ENCODE measurements at places on chromosomes 12 and 14.

- no peak for DNase-seq
Measured at GRCh38 chr12:3656946-3657622, 95.8 kb downstream of the CRACR2A start.

DNA sequence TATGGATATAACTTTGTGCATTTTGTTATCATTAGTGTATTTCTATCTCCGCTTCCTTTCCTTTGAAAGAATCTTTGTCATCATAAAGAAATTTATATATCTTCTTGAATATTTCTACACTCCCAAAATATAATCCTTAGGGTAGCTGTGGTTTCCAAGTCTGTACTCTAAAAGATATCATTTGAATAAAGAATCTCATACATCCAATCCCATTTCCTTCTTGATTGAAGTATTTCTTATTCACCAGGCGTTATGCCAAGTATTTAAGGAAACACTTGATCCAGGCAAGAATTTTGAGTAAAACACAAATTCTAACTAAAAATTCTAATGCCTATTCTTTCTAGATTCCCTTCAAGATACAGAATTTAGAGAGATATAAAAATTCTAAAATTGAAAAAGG lies 821.8 kb downstream of the GALC start:
- DNase-seq = no peak

GRCh38 chr12:121708313-121709063 lies 4.1 kb upstream of the TMEM120B start:
- DNase-seq = no peak

- DNase-seq = no peak
Measured at GRCh38 chr12:31876568-31877424, 82.4 kb upstream of the RESF1 start.

- no peak for DNase-seq
Measured at GRCh38 chr12:8887285-8887715, 27.0 kb upstream of the PHC1 start.

- DNase-seq = no peak
Measured at GRCh38 chr14:53367644-53368026, 214.5 kb upstream of the DDHD1 start.

GRCh38 chr12:112823582-112824149 lies 32.1 kb downstream of the RPH3A start:
- no peak for DNase-seq

DNA sequence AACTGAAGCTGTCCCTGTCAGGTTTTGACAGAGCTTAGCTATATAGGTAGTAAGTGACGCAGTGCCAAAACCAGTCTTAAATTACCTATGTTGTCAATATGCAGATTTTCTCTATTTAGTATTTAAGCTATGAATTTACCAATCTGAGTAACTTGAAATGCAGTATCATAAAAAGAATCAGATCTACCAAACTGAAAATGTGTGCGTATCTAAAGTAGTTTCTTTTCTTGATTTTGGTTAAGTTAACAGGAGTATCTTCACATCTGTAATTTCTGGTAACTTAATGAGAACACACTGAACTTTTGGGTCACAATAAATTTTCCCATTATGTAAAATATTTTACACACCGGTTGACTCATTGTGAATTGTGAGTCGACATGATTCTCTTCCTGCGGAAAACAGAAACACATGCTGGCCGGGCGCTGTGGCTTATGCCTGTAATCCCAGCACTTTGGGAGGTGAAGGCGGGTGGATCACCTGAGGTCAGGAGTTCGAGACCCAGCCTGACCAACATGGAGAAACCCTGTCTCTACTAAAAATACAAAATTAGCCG lies 45.1 kb downstream of the TRAF3 start:
- no peak for DNase-seq

DNA sequence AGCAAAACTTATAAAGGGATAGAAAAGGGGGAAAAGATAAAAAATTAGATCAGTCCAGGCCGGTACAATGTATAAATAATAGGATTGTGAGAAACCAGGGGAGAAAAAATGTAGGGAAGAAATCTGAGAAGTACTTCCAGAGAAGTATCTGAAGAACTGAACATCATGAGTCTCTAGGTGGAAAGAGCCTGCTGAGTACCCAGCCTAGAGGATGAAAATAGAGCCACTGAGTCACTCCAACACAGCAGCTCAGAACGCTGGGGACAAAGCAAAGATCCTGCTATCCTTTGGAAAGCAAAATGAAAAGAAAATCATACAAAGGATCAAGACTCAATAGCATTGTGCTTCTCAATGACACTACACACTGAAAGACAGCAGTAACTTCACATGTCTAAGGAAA lies 138.0 kb downstream of the ANO6 start:
- DNase-seq = no peak

DNA sequence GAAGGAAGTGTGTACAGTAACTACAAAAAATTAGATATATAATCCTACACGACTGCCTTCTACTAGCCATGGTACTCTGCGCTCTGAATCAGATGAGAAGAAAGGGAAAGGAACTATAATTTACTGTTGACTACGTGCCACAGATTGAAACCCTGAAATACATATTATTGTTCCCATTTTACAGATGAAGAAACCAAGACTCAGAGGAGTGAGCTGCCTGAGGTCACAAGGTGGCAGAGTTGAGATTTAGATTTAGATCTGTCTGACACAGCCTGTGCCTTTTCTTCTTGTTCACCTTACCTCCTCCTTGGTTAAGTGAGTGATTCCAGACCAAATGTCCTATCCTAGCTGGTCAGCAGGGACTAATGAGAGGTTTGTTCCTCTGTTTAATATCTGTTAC lies 61.6 kb upstream of the OR4E1 start:
- no peak for DNase-seq

DNA sequence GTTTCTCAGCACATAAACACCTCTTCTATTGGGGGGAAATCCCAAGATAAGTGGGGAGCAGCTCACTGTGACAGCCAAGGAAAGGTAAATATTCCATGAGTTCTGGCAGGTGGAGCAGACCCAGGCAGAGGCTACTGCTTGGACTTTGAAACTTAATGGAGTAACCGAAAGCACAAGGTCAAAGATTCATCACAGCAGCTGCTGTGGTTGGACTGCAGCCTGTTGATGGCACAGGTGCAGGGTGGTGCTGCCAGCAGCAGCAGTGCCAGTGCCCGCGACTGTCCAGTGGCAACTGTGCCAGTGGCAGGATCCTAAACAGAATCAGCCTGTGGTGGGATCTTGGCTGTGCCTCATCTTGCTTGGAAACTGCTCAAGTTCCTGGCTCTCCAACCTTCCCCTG lies 81.4 kb upstream of the ARID2 start:
- peak; percentile 40 for DNase-seq

GRCh38 chr14:55802986-55803872 lies 223.2 kb downstream of the KTN1 start:
- no peak for DNase-seq

- DNase-seq = no peak
Measured at GRCh38 chr14:94081386-94081820, 293 bp downstream of the IFI27L1 start.

DNA sequence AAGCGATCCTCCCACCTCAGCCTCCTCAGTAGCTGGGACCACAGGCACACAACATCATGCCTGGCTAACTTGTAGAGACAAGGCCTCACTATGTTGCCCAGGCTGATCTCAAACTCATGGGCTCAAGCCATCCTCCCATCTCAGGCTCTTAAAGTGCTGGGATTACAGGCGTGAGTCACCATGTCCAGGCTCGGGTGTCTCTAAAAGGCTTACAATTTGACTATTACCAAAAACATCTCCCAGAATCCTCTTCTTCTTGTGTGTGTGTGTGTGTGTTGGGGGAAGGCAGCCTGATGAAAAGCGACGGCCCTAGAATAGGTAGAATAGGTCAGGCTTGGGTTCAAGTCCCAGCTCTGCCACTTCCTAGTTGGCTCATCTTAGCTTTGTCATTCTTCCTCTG lies 16.8 kb downstream of the MSI1 start:
- DNase-seq = no peak

DNA sequence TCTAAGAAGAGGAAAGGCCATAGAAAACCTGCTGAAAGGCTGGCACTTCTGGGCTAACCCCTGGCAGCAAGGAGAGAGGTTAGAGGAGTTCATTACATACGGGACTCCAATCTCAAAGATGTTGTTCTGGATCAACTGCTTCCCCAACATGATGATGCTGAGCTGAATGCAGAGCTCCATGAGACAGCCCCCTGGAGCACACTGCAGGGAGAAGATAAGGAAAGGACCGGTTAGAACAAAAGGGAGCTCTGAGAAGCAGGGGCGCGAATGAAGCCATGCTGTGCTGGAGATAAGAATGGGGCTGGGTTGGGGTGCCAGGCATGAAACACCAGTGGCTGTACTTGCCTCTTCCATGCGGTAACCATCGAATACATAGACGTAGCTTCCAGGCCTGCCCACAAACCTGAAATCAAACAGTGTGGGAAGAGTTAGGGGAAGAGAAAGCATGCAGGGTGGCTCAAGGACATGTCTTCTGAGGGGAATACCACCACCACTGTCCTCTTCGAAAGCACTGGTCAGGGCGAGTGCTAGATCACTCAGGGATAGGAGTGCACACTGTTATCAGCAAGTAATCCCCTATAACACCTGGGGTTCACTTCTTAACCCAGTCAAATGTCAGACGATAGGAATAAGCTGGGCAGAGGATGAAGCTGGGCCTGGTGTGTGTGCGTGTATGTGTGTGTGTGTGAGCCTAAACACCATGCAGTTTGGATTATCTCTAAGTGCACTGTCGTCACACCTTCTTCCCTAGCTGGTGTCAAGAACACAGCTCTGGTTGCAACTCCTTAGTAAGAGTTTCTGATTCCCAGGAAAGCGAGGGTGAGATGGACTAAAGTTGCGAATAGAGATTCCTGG lies 180.9 kb downstream of the NTF3 start:
- no peak for DNase-seq

GRCh38 chr14:72532686-72533454 lies 361.0 kb downstream of the DPF3 start:
- no peak for DNase-seq

DNA sequence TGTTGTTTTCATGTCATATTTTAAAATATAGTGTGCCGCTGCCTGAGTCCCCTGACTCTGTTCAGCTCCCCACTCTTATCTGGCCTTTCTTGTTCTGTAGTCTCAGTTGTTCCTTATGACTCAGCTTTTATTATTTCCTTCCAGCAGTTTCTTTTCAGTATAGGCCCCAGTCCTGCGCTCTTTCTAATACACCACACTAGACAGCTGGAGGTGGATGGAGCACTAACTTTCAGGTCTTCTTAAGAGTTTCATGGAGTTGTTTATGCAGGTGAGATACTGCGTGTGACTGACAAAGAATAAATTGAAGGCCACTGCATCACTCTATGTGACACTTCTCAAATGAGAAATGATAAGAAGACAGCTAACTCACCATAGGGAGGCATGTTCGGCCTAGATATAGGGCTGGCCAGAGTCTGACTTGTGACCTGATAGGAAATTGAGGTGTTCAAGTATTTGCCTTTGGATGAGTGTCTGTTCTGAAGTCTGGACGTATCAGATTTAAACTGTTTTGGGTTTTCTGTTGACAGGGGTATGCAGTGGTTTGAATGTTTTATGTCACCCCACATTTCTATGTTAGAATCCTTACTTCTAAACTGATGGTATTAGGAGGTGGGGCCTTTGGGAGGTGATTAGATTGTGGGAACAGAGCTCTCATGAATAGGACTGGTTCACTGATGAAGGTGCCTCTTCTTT lies 60.8 kb upstream of the CLMN start:
- no peak for DNase-seq

DNA sequence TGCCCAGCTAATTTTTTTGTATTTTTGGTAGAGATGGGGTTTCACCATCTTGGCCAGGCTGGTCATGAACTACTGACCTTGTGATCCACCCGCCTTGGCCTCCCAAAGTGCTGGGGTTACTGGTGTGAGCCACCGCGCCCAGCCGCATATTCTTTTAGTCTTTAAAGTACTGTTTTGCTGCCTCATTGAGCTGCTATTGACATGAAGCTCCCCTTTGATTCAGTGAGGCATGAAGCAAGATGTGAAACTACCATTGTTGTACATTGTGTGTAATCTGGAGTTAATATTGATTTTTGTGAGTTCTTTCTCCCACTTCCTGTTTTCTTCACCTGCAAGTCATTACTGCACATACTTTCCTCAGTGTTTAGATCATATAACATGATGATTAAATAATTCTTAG lies 80.8 kb downstream of the MNAT1 start:
- DNase-seq = no peak

- no peak for DNase-seq
Measured at GRCh38 chr12:51197736-51198567, 19.9 kb downstream of the POU6F1 start.

GRCh38 chr14:46091819-46092218 lies 559.8 kb downstream of the RPL10L start:
- DNase-seq = no peak

GRCh38 chr12:78087363-78087675 lies 256.6 kb downstream of the NAV3 start:
- DNase-seq = no peak

DNA sequence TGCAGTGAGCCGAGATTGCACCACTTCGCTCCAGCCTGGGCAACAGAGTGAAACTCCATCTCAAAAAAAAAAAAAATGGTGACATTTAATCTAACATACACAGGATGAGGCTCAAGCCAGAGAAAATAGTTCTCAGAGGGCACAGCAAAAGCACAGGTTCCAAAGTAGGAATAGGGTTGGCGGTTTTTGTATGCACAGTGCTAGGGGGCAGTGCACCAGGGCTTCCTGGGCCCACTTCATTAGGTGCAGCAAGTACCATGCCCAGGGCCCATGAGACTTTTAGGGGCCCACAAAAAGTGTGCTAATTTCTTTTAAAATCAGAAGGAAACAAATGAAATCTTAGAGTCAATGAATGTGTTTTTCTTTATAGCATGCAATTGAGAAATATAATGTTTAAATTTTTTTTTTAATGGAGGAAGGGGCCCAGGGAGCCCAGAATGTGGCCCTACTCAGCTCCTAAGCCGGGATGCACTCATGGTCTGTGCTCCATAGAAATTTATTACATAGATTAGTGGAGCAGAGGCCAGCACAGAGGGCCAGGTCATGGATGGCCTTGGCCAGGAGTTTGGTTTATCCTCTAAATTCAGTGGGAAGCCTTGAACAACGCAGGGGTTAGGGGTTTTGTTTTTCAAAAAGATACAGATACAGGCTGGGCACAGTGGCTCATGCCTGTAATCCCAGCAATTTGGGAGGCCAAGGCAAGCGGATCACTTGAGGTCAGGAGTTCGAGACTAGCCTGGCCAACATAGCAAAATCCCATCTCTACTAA lies 2.3 kb downstream of the AK7 start:
- no peak for DNase-seq

- DNase-seq = peak; percentile 63
Measured at GRCh38 chr14:106436310-106436905, 910.0 kb downstream of the TMEM121 start.

GRCh38 chr12:115199831-115200230 lies 515.9 kb upstream of the TBX3 start:
- no peak for DNase-seq

DNA sequence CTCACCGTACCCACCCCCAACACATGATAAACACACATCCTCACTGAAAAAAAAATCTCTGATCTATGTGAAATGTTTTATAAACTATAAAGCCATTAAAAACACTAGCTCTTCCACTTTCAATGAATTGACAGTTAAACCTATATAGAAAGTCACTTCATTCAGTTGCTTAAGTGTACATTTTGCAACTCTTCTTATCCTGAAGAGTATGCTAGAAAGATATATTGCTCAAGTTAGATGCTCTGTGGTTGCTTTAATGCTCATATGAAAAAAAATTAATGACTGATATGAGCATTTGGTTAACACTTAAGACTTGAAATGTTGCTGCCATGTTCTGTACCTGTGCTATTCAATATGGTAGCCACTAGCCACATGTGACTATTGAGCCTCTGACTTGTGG lies 21.0 kb upstream of the MIA2 start:
- DNase-seq = no peak

Data from mucosa of descending colon (tissue), 3 donors.